ENCODE measurements at places on chromosomes 5 and 9. TPM values are rescaled to one million over a fixed set of nuclear protein-coding genes. Genes with fewer than 3 reads are reported as not detected.

Gene MLANA
- not detected for total RNA-seq

Gene FAM81B
- total RNA-seq, result not detected

Gene PSMD5
- total RNA-seq, result 31.8 TPM

Gene CCDC183
- 1.0 TPM for total RNA-seq

Gene ROR2
- total RNA-seq, result 27.9 TPM

Gene ADAMTS2
- 27.0 TPM for total RNA-seq

Gene PHF24
- 0.17 TPM for total RNA-seq

Gene PDE8B
- total RNA-seq, result 0.26 TPM

Gene NMRK1
- total RNA-seq, result 21.1 TPM

Gene SOX30
- total RNA-seq, result under 0.01 TPM

Gene ANXA1
- total RNA-seq, result 578 TPM

Gene CCDC192
- total RNA-seq, result not detected

Gene C8G
- 1.2 TPM for total RNA-seq

Gene CTSV
- total RNA-seq, result under 0.01 TPM

Gene PCDHGB3
- 5.8 TPM for total RNA-seq

Gene IGIP
- total RNA-seq, result 13.4 TPM

Gene ADAM19
- 13.0 TPM for total RNA-seq

Gene GLRA1
- total RNA-seq, result not detected

Gene IFNB1
- 0.17 TPM for total RNA-seq

Gene DEPDC1B
- 2.1 TPM for total RNA-seq

Gene GDNF
- 0.83 TPM for total RNA-seq

Gene PCDHB8
- 0.26 TPM for total RNA-seq

Gene PKD2L2
- 0.26 TPM for total RNA-seq

Gene GRIA1
- total RNA-seq, result 1.8 TPM

Gene SNX2
- 123 TPM for total RNA-seq
